Right ventricle myocardium superior (tissue), 1 donor: ENCODE measurements at places on chromosomes 6 and 20. TPM values are rescaled to one million over a fixed set of nuclear protein-coding genes. Genes with fewer than 3 reads are reported as not detected.
A peak's percentile ranks its signal among the peaks of the same experiment; 100 is the strongest.

The PTPRT gene
- total RNA-seq: 0.11 TPM

The FERMT1 gene
- total RNA-seq: 1.0 TPM

The RSPO3 gene
- 0.67 TPM for total RNA-seq

The OXT gene
- total RNA-seq: not detected

The FABP7 gene
- total RNA-seq: not detected

The PEDS1 gene
- total RNA-seq: 25.9 TPM

GRCh38 chr20:41367393-41367695, 726 bp upstream of the EMILIN3 start:
- no peak for DNase-seq

- DNase-seq: no peak
Measured at GRCh38 chr6:82138075-82138791, 109.3 kb downstream of the IBTK start.

- DNase-seq: no peak
Measured at GRCh38 chr6:20870493-20870892, 336.2 kb downstream of the CDKAL1 start.

GRCh38 chr6:28553986-28554881, 28.6 kb downstream of the GPX5 start:
- DNase-seq: no peak

- no peak for DNase-seq
Measured at GRCh38 chr6:82679232-82679631, 315.6 kb downstream of the TPBG start.

GRCh38 chr6:139955366-139956155, 581.1 kb upstream of the CITED2 start:
- no peak for DNase-seq

DNA sequence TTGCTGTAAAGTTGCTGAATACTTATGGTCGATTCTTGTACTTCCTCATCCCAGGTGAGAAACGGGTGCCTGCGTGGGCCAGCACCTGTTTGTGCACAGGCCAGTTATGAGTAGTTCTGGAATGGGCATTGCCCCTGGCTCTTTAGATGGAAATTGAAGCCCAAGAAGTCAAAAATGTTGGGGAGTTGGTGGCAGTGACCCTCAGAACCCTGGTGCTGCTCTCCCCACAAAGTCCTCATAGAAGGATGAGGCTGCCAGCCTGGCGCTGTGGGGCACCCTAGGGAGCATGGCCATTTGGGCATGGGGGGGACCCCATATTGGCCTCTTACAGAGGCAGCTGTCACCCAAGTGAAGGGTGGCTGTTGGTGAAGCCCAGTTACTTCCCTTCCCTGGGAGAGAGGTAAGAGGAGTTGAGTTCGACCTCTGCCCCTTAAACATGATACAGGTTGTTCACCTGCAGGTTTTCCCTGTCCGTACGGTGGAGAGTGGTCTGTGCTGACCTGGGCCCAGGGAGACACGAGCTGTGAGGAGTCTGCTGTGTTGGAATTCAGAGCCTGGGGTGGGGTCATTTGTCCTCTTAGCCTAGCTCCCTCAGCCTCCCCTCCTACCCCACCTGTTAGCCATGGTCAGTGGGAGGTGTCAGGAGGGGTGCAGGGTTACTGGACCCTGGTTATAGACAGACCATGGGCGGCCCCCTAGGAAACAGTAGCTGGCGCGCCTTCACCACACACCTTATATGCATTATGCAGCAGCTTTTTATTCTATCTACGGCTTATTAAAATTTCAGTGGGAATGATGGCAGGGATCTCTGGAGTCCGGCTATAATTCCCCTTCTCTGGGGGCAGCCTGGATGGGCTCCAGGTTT, 4.9 kb downstream of the HMGA1 start:
- DNase-seq: no peak

DNA sequence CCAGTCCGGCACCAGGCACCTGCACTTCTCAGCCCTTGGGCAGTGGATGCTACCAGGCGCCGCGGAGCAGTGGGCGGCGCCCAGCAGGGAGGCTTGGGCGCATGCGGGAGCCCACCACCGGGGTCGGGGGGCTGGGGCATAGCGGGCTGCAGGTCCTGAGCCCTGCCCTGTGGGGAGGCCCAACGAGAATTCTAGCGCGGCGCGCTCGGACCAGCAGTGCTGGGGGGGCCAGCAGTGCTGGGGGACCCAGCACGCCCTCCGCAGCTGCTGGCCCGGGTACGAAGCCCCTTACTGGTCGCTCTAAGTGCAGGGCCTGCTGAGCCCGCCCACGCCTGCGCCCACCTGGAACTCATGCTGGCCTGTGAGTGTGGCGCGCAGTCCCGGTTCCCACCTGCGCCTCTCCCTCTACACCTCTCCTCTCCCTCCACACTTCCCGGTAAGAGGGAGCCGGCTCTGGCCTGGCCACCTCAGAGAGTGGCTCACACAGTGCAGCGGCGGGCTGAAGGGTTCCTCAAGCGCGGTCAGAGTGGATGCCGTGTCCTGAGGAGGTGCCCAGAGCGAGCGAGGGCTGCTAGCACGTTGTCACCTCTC, 28.5 kb upstream of the SERPINB1 start:
- no peak for DNase-seq

- DNase-seq: no peak
Measured at GRCh38 chr6:135850882-135851281, 619 bp upstream of the PDE7B start.

- DNase-seq: no peak
Measured at GRCh38 chr20:62561182-62561581, 81.1 kb upstream of the SLCO4A1 start.

DNA sequence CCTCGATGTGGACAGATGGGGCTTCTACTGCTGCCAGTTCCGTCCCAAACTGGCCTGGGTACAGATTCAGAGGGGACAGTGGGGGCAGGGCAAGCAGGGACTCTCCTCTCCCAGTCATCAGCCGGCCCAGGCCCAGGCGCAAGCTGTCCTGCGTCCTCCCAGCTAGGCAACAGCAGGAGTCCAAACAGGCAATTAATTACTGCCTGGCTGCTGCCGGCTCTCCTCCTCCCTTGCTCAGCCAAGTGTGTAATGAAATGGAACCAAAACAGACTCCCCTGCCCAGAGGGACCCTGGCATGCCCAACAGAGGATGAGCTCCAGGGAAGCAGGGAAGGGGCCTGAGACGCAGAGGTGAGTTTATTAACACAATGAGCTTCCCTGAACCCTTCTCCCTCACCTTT, 17.8 kb upstream of the SLC32A1 start:
- DNase-seq: no peak

DNA sequence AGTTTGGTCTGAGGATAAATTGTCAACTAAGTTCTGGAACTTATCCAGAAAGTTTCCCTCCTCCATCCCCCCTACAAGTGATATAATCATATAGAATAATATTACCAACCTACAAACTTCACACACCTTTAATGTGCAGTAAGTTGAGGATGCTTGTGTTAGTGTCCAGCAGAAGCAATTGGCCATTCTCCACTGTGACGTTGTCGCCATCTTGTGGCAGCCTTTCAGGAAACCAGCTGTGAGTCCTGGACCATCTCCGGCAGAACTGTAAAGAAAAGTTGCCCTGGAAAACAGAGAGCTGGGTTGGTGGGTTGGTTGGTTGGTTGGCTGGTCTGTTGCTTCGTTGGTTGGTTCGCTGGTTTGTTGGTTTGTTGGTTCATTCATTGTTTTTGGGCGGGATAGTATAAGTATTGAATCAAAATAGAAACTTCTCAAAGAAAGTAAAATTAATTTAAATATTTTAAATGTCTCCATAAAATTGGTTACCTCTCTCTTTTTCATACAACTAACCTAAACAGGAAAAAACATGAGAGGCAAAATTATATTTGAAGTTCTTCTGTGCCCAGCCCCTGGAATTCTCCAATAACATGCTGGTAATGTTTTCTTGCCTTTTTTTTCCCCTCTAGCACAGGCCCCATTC, 127.5 kb downstream of the PKHD1 start:
- peak; percentile 60 for DNase-seq

GRCh38 chr6:69622230-69622629, 174.6 kb downstream of the LMBRD1 start:
- DNase-seq: no peak

GRCh38 chr6:169427856-169428255, 174.2 kb upstream of the THBS2 start:
- DNase-seq: no peak

- no peak for DNase-seq
Measured at GRCh38 chr20:47356220-47356525, 326 bp downstream of the ZMYND8 start.
